ENCODE measurements at places on chromosomes 2 and 18. TPM values are rescaled to one million over a fixed set of nuclear protein-coding genes. Genes with fewer than 3 reads are reported as not detected.

DNA sequence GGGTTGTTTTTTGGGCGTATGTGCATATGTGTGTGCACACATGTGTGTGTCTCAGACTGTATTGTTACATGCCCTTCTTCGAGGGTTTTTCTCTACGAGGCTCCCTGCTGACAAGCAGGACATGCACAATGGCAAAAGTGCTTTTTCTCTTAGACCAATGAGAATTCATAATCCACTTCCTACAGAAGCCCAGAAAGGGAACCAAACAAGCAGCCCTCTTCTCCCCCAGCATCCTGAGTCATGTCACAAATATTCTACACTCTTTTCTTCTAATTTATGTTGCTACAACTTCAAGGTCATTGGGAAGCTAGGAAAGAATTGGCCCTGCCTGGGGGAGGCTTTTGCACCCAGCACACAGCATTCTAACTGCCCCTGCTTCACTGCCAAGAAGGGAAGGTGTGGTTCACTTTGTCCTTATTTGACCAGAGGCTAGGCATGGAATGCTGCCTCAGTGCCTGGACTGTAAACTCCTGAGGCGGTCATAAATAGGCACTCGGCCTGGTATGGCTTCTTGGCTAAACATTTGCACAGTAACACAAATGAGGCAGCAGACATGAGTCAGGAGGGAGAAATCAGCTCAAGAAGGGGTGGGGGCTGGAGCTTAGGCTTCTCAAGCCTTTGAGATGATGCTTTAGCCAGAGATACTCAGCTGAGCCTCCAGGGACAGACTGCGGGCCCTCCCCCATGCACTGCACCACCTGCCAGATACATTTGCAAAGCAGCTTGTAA, 92.7 kb upstream of the KLF7 start:
- H3K4me1 ChIP-seq: peaks cover 22% of the 10 kb centered on the region
- DNase-seq: no peak
- H3K36me3 ChIP-seq: no peaks in the 10 kb centered on the region
- H3K4me3 ChIP-seq: no peak overlapping the region
- peak overlapping the region; percentile 38 for H3K27ac ChIP-seq
- H3K27me3 ChIP-seq: no peaks in the 10 kb centered on the region

DNA sequence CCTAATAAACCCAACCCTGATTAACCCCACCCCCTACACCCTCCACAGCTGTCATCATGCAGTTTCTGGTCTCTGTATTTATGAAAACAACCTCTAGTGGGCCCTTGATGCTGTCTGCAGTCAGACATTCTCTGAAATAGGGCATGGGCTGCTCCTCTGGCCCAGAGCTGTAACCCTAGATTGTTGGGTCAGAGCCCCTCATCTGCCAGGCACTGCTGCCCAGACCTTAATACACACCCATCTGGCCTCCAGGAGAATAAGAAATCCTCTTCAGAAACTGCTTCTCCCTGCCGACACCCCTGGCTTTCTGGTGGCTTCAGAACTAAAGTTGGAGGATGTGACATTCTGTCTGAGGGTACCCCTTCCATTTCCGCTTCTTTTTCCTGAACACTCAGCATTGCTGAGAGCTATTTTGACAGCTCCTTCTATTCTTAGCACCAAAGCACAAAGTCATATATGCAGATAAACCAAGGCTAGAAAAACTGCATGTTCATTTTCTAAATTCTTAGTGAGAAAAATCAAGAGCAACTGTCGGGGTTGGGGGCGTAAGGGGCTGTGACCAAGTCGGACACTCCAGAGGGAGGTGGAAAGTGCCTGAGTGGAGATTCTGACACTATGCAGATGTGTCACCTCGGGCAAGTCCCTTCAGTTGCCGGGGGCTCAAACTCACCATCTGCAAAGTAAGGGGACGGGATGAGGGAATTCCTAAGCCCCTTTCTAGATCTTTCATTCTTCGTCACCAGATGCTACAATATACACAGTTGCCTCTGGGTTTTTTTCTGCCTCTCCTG, 28.7 kb downstream of the SRSF7 start:
- H3K27me3 ChIP-seq: no peaks in the 10 kb centered on the region
- H3K4me3 ChIP-seq: no peak overlapping the region
- no peaks in the 10 kb centered on the region for H3K36me3 ChIP-seq
- no peak for DNase-seq
- H3K27ac ChIP-seq: peak overlapping the region; percentile 11

- no peak overlapping the region for H3K27ac ChIP-seq
- peak; percentile 85 for DNase-seq
- no peaks in the 10 kb centered on the region for H3K36me3 ChIP-seq
- H3K4me3 ChIP-seq: no peak overlapping the region
- H3K4me1 ChIP-seq: no peaks in the 10 kb centered on the region
Measured at GRCh38 chr18:50401888-50402287, 27.0 kb downstream of the SKA1 start.

GRCh38 chr2:242034138-242034537, 164.6 kb downstream of the RTP5 start:
- H3K4me3 ChIP-seq: no peak overlapping the region
- peaks cover 30% of the 10 kb centered on the region for H3K27me3 ChIP-seq
- no peak overlapping the region for H3K27ac ChIP-seq
- DNase-seq: no peak

- H3K4me3 ChIP-seq: no peak overlapping the region
- H3K27ac ChIP-seq: no peak overlapping the region
- no peaks in the 10 kb centered on the region for H3K27me3 ChIP-seq
Measured at GRCh38 chr2:240419723-240420122, 15.7 kb upstream of the GPC1 start.

- H3K4me1 ChIP-seq: no peaks in the 10 kb centered on the region
- no peak overlapping the region for H3K4me3 ChIP-seq
- no peak for DNase-seq
- H3K36me3 ChIP-seq: no peaks in the 10 kb centered on the region
- no peaks in the 10 kb centered on the region for H3K27me3 ChIP-seq
Measured at GRCh38 chr18:7497081-7497480, 70.0 kb upstream of the PTPRM start.

GRCh38 chr2:238097988-238098871, 1.9 kb upstream of the ESPNL start:
- no peak overlapping the region for H3K4me3 ChIP-seq
- H3K27me3 ChIP-seq: no peaks in the 10 kb centered on the region
- H3K4me1 ChIP-seq: no peaks in the 10 kb centered on the region
- H3K27ac ChIP-seq: no peak overlapping the region

DNA sequence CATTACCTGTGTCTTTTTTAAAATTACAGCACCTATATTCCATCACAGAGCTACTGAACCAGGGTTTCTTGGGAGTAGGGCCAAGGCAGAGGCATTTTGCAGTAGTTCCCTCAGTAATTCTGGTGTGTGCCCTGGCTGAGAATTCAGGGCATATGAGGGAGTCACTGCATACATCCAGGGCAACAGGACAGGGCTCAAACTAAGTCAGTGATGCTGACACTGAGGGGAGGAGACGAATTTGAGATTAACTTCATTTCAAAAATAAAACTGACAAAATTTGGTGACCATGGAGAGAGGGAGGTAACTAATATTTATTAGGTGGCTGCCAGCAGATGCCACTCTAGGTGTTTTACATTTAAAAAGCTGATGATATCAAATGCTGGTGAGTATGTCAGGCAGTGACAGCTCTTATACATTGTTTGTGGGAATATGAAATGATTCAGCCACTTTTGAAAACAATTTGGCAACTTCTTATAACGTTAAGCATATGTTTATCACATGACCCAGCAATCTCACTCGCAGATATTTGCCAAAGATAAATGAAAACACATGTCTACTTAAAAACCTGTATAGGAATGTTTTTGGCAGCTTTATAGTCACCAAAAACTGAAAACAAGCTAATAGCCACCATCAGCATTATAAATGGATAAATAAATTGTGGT, 20.3 kb downstream of the STRADB start:
- H3K27me3 ChIP-seq: no peaks in the 10 kb centered on the region
- H3K4me3 ChIP-seq: no peak overlapping the region
- no peaks in the 10 kb centered on the region for H3K4me1 ChIP-seq
- peaks cover 78% of the 10 kb centered on the region for H3K36me3 ChIP-seq

DNA sequence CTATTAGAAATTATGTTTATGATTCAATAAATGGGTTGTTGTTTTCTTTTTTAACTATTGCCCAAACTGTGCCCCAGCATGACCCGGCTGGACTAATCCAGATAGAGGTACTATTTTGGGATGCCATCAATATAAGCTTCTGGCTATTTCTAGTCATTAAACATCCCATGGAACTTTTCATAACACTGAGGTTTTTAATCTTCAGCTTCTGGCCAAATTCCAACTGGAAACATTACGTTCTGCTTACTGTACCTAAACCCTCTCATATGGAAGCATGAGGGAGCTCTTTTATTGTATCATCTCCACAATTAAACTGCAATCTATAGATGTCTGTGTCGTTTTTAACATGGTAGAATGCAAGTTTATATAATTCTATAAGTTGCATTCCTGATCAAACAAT, 674.7 kb downstream of the ARHGAP15 start:
- DNase-seq: no peak
- H3K4me1 ChIP-seq: no peaks in the 10 kb centered on the region
- H3K4me3 ChIP-seq: no peak overlapping the region
- H3K27me3 ChIP-seq: no peaks in the 10 kb centered on the region

DNA sequence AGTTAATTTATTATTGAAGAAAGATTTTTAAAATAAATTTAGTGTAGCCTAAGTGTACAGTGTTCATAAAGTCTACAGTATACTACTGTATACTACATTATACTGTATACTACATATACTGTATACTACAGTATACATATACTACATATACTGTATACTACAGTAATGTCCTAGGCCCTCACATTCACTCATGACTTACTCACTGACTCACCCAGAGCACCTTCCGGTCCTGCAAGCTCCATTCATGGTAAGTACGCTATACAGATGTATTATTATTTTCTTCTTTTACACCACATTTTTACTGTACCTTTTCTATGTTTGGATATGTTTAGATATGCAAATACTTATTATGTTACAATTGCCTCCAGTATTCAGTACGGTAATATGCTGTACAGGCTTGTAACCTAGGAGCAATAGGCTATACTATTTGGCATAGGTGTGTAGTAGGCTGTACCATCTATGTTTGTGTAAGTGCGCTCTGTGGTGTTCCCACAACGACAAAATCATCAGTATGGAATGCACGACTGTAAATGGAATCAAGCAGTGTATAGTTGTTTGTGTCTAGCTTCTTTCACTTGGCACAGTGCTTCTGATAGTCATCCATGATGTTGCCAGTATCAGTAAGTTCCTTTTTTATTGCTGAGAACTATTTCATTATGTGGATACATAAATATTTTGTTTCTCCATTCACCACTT, 245.7 kb downstream of the MTX2 start:
- no peaks in the 10 kb centered on the region for H3K27me3 ChIP-seq
- no peak overlapping the region for H3K4me3 ChIP-seq
- H3K36me3 ChIP-seq: no peaks in the 10 kb centered on the region
- H3K27ac ChIP-seq: no peak overlapping the region
- no peaks in the 10 kb centered on the region for H3K4me1 ChIP-seq

GRCh38 chr2:175948191-175948590, 53.9 kb downstream of the LNPK start:
- no peak overlapping the region for H3K4me3 ChIP-seq
- no peaks in the 10 kb centered on the region for H3K4me1 ChIP-seq
- no peaks in the 10 kb centered on the region for H3K27me3 ChIP-seq
- H3K27ac ChIP-seq: no peak overlapping the region

- H3K36me3 ChIP-seq: no peaks in the 10 kb centered on the region
- no peaks in the 10 kb centered on the region for H3K4me1 ChIP-seq
- H3K27me3 ChIP-seq: no peaks in the 10 kb centered on the region
- H3K4me3 ChIP-seq: peak overlapping the region; percentile 54
- peak; percentile 83 for DNase-seq
- peak overlapping the region; percentile 18 for H3K27ac ChIP-seq
Measured at GRCh38 chr2:102187496-102188150, 800 bp downstream of the IL1RL2 start.

GRCh38 chr2:157747695-157748370, 119.2 kb upstream of the ACVR1C start:
- H3K27ac ChIP-seq: no peak overlapping the region
- peaks cover 28% of the 10 kb centered on the region for H3K36me3 ChIP-seq
- no peaks in the 10 kb centered on the region for H3K27me3 ChIP-seq
- no peaks in the 10 kb centered on the region for H3K4me1 ChIP-seq
- H3K4me3 ChIP-seq: no peak overlapping the region

GRCh38 chr2:71892896-71893295, 254.8 kb downstream of the CYP26B1 start:
- H3K36me3 ChIP-seq: no peaks in the 10 kb centered on the region
- H3K4me3 ChIP-seq: no peak overlapping the region
- H3K27ac ChIP-seq: no peak overlapping the region
- no peaks in the 10 kb centered on the region for H3K27me3 ChIP-seq

DNA sequence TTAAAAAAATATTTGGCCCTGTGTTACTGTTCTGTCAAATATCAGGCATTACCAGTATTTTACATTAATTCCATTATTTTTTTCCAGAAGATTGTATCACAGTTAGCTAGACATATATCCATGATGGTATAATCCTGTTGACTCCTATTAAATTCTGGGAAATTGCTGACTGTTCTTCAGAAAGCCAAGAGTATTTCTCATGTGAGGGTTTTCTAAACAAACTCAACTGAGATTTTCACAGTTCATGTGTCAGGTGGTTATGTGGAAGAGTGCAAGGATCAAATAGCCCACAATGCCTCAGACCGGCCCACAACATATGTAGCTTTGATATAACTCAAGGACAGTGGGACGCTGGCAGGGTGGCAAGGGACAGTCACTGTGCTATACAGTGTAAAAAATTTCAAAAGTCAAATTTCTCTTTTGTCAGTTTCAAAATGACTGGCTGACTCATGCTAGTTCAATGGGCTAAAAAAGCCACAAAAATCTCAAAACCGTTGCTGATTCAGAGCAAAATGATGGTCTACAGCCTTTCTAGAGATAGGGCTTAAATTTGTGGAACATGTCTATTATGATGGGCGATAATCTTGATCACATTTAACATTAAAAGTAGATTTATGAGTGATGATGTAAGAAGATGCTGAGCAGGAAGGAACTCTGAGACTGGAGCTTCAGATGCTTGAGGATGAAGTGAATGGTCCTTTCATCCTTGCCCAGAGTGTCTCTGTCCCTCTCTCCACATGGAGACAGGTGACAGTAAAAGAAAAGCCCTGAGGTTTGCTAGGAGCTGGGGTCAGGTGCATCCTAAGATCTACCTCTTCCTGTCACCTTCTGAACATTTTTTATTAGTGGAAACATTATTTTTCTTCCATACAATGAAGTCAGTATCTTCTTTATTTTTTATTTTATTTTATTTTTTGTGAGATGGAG, 175.8 kb upstream of the PIEZO2 start:
- no peak for DNase-seq
- H3K36me3 ChIP-seq: no peaks in the 10 kb centered on the region
- no peaks in the 10 kb centered on the region for H3K4me1 ChIP-seq
- no peaks in the 10 kb centered on the region for H3K27me3 ChIP-seq

The AP1S3 gene
- total RNA-seq: 16.8 TPM

The SPIRE1 gene
- total RNA-seq: 48.2 TPM

The SLC8A1 gene
- total RNA-seq: 53.8 TPM

The ANKRD30BL gene
- total RNA-seq: not detected

The ERFE gene
- not detected for total RNA-seq

The LHCGR gene
- not detected for total RNA-seq

The POTEF gene
- total RNA-seq: not detected

The B4GALT6 gene
- total RNA-seq: 3.5 TPM
